ENCODE measurements at places on chromosomes 4 and X.

DNA sequence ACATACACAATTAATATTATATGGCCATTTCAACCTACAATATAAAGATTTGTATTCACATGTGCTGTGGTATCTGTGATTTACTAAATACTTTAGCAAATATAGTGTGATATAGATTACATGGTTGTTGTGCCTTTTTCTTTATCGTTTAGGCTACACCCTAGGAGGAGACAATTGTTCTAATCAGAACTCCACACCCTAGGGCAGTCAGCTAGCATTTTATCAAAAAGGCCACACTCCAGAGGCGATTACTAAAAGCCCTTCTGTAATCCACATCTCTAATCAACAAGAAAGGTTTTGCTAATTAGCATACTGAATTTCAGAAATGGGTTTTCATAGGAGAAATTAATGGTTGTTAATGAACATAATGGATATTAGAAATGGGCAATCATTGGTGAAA lies 319.5 kb upstream of the NOCT start:
- DNase-seq: no peak

- DNase-seq: no peak
These were observed 9.3 kb upstream of the SMIM20 start for GRCh38 chr4:25904748-25905082.

- no peak for DNase-seq
These were observed 9.3 kb downstream of the DIPK2B start for GRCh38 chrX:45191383-45191782.

- DNase-seq: no peak
These were observed 88.5 kb upstream of the LCORL start for GRCh38 chr4:18110099-18110498.

DNA sequence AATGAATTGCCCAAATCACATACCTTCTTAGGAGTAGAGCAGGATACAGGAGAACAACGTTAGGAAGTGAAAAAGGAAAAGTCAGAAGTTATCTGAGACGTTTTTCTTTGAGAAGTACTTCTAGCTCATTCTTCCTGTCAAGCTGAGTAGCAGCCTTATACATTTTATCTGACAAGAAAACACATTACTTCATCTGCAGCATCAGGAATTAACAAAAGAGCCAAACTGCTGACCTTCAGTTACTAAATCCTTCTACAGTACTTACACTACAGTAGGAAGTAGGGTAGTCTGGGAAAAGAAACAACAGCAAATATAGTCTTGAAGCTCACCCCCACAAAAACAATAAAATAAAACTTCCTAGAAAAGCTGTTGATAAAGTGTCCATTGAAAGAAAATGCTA lies 57.0 kb downstream of the ATP11C start:
- DNase-seq: no peak

DNA sequence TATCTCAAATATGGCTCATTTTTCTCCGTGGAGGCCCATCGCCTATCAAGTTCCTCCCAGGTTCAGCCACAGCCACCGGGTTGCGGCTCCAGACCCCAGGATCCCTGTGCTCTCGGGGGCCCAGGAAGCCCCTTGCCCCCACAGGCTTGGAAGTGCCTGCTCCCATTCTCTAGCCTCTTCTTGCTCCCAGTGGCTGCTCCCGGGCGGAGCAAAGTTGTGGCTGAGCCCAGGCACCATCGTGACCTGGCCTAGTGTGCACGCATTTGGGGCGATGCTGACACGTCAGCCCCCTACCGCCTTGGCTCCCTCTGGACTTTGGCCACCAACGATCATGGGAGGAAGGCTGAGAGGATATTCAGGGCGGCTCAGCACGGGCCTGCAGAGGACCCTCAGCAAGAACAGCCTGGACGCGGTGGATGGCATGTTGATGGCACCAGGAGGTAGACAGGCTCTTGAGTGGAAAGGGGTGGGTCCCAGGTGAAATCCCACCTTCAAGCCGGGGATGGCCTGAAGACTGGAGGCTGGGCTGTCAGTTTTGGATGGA lies 419.4 kb upstream of the AGA start:
- no peak for DNase-seq

DNA sequence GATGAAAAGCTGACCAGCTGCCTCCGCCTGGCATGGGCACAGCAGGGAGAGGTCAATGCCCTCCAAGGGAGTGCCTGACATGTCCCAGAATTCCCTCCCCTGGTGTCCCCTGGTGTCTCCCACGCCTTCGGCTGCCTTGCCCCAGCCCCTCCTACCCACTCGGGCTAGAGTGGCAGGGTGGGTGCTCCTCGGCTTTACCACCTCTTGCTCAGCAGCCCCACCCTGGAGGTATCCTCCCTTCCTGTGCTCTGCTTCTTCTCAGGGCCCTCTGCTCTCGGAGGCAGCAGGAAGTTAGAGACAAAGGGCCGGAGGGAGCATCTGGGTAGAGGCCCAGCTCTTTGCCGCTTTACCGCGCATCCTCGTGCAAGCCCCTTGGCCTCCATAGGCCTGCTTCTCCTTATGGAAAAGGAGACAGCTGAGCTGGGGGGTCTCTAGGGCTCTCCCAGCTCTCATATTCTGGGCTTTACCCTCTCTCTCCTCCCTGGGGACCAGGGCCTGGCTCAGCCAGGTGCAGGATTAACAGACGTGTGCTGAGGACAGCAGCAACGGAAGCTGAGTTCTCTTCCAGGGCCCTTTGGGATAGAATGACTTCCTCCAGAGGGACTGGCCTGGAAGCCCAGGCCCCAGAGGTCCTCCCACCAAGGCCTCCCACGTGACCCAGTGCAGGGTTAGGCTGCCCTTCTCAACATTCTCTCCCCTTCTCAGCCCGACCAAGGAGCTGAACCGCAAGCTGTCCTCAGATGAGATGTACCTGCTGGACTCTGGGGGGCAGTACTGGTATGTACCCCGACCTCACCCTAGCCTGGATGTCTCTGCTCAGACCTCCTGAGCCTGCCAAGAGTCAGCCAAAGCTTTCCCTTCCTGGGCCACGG lies 17.2 kb downstream of the XPNPEP2 start:
- no peak for DNase-seq
